Activated CD8-positive, alpha-beta T cell treated with anti-CD3 and anti-CD28 coated beads for 36 hours (primary cell): ENCODE measurements at places on chromosomes 2 and 18. TPM values are rescaled to one million over a fixed set of nuclear protein-coding genes. Genes with fewer than 3 reads are reported as not detected.

The CAPN14 gene
- 0.69 TPM for total RNA-seq

The ABCG8 gene
- not detected for total RNA-seq

The TEX261 gene
- total RNA-seq = 39.9 TPM

The TGFA gene
- total RNA-seq = 0.25 TPM

DNA sequence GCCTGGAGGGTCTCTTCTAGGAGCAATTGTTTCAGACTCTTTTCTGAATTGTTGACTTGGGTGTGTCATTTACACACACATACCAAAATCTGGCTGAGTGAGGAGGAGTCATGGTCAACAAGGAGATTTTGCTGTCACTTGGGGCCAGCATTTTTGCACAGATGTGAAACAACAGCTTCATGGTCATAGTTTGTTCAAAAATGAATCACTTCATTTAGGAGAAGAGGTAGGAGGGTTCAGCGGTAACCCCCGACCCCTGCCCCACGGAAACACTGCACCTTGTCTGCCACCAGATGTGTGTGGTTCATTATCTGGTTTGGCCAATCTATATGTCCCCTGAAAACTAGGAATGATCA lies 42.2 kb downstream of the LBH start:
- peak overlapping the region; percentile 89 for H3K27ac ChIP-seq
- peak overlapping the region; percentile 28 for H3K4me3 ChIP-seq
- H3K4me1 ChIP-seq = peaks cover 73% of the 10 kb centered on the region
- H3K27me3 ChIP-seq = no peaks in the 10 kb centered on the region

- H3K4me1 ChIP-seq = peaks cover 26% of the 10 kb centered on the region
- H3K36me3 ChIP-seq = no peaks in the 10 kb centered on the region
- H3K27ac ChIP-seq = peak overlapping the region; percentile 20
- no peak for DNase-seq
These were observed 31.5 kb upstream of the TMBIM1 start for GRCh38 chr2:218323526-218324472.

DNA sequence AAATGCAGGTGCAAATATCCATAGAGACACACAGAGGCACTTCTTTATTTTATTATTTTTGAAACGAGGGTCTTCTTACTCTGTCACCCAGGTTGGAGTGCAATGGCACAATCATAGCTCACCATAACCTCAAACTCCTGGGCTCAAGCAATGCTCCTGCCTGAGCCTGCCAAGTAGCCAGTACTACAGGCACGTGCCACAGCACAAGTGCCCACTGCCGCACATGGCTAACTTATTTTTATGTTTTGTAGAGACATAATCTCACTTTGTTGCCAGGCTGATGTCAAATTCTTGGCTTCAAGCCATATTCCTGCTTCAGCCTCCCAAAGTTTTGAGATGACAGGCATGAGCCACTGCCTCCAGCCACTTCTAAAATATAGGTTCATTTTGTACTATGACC lies 537.6 kb downstream of the THSD7B start:
- no peak overlapping the region for H3K27ac ChIP-seq
- no peaks in the 10 kb centered on the region for H3K36me3 ChIP-seq
- H3K4me3 ChIP-seq = no peak overlapping the region
- no peak for DNase-seq
- H3K27me3 ChIP-seq = no peaks in the 10 kb centered on the region
- H3K4me1 ChIP-seq = no peaks in the 10 kb centered on the region

DNA sequence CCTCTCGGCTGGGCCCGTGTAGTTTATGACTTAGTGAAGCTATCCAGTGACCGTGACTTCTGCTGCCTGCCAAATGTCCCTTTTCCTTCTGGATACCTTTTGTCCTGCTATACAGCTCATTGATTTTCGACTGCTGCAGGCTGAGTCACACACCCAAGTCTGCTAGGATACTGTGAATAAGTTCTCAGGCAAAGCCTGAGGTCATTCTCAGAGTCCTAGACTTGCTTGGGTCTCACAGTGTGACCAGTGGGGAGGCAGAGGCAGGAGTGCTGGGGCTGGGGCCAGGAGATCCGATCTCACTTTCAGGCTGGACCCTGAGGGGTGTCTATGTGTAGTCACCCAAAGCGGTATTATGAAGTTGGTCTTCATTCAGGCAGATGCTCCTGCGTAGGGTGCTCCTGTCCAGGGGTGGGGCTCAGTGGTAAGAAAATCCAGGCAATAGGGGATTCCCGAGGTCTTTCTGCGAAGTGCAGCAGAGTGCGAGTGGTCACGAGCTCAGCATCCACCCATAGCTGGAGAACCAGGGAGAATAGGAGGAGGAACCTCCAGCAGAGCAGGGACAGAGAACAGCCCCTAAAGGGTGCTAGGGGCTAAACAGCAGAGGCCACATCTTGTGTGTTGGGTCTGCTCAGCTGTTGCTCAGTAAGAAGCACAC lies 268.6 kb upstream of the NCKAP5 start:
- no peak overlapping the region for H3K27ac ChIP-seq
- H3K4me1 ChIP-seq = no peaks in the 10 kb centered on the region
- no peaks in the 10 kb centered on the region for H3K27me3 ChIP-seq

- no peaks in the 10 kb centered on the region for H3K4me1 ChIP-seq
- no peaks in the 10 kb centered on the region for H3K36me3 ChIP-seq
- no peaks in the 10 kb centered on the region for H3K27me3 ChIP-seq
- DNase-seq = no peak
- H3K4me3 ChIP-seq = no peak overlapping the region
- H3K27ac ChIP-seq = no peak overlapping the region
These were observed 616.1 kb upstream of the PKDCC start for GRCh38 chr2:41431756-41432155.

DNA sequence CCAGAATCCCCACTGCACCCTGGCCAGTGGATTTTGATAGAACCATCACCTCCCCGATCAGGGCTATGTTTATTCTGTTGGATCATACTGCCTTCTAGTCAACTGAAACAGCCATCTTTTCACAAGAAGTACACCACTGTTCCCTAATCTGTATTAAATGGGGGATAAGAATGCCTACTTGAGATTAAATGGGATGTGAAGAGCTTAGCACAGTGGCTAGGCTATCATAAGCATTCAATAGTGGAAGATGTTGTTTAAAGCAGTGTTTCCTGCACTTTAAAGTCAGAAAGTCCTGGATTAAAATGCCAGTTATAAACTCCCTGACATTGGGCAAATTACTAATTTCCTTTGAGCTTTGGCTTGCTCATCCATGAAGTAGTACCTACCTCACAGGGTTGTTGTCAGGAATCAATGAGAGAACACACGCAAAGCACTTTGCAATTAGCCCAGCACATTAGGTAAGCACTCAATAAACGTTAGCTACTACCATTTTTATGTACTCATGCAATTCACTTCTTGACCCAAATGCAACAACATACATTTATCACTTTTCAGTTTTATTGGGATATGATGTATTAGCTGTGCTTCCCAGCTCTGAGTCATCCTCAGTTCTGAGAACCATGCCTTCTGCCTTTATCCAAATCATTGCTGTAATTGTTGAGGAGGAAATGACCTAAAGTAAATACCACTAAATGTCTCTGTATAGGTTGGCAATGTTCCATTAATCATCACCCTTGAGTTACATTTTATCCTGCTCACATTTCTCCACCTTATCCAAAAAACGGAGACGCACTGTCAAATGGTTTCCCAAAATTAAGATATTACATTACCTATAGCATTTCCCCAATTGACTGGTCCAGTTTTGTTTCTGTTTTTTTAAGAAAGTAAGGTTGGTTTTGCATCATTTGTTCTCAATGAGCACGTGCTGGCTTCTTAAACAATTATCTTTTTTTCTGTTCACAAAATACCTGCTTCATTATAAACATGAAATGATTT lies 2.1 kb downstream of the TMEM247 start:
- no peak overlapping the region for H3K4me3 ChIP-seq
- no peaks in the 10 kb centered on the region for H3K36me3 ChIP-seq
- DNase-seq = no peak

DNA sequence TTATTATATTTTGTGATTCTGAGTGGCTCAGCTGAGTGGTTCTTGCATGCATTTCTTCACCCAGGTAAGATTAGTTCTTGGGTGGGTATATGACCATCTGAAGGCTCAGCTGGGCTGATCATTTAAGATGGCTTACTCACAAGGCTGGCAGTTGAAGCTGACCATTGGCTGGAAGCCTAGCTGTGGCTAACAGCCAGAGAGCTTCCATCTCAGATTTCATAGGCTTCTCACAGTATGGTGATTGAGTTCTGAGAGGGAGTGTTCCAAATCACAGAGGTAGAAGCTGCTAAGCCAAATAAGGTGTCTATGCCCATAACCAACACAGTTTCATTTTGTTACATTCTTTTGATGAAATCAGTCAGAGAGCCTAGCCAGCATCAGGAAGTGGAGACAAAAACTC lies 117.4 kb upstream of the RPRM start:
- DNase-seq = no peak
- no peaks in the 10 kb centered on the region for H3K27me3 ChIP-seq
- H3K4me3 ChIP-seq = no peak overlapping the region
- H3K4me1 ChIP-seq = no peaks in the 10 kb centered on the region
- no peaks in the 10 kb centered on the region for H3K36me3 ChIP-seq

DNA sequence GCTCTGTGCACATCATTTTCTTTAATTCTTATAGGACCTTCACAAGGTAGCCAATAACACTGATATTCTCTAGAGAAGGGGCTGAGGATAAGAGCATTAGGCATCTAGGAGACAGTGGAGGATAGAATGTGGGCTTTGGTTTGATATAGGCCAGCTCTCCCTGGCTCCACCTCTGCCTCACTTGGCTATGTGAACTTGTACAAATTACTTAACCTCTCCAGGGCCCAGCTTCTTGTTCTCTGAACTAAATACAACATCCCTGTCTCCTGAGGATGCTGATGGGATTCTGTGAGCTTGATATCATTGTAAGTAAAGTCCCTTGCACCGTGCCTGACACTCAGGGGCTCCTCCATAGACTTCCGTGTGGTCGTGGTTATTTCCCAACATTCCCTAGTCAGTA lies 87.3 kb downstream of the ACOXL start:
- peaks cover 14% of the 10 kb centered on the region for H3K4me1 ChIP-seq
- no peak overlapping the region for H3K4me3 ChIP-seq
- no peak overlapping the region for H3K27ac ChIP-seq
- H3K27me3 ChIP-seq = peaks cover 14% of the 10 kb centered on the region
- no peak for DNase-seq
- H3K36me3 ChIP-seq = peaks cover 2% of the 10 kb centered on the region

DNA sequence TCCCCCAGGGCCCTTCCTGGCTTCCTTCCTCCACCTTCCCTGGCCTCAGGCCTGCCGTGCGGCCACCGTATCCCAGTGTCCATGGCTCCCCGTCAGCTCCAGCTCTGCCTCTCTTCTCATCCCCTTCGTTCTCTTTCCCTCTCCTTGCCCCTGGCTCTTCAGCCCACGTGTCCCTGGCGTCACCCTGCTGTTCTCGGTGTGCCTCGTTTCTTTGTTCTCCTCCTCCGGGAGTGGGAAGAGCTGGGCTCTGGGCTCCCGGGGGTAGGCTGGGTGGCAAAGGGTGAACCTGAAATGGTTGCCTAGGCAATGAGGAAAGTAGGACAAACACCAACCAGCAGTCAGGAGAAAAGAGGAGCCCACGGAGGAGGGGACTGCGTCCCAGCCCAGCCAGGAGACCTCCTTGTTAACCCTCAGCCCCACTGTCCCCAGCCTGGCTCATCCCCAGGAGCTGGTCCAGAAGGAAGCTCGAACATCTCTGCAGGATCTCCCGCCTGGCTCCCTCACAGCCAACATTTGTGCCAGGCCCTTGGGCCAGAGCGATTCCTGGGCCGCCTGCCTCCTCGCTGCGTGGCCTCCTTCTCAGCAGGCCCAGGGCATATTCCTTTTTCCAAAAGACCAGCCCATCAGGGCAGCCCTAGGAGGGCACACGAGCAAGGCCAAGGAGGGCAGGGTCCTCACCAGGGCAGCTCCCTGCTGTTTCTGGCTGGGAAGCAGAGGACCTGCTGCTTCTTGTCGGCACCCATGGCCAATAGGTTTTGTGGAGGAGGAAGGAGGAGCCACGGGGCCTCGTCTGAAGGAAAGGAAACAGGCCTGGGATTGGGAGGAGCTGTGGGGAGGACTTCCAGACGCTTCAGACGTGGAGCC lies 30.9 kb upstream of the DNMT3A start:
- no peaks in the 10 kb centered on the region for H3K36me3 ChIP-seq
- no peaks in the 10 kb centered on the region for H3K27me3 ChIP-seq
- no peak overlapping the region for H3K27ac ChIP-seq
- peaks cover 18% of the 10 kb centered on the region for H3K4me1 ChIP-seq
- DNase-seq = no peak

DNA sequence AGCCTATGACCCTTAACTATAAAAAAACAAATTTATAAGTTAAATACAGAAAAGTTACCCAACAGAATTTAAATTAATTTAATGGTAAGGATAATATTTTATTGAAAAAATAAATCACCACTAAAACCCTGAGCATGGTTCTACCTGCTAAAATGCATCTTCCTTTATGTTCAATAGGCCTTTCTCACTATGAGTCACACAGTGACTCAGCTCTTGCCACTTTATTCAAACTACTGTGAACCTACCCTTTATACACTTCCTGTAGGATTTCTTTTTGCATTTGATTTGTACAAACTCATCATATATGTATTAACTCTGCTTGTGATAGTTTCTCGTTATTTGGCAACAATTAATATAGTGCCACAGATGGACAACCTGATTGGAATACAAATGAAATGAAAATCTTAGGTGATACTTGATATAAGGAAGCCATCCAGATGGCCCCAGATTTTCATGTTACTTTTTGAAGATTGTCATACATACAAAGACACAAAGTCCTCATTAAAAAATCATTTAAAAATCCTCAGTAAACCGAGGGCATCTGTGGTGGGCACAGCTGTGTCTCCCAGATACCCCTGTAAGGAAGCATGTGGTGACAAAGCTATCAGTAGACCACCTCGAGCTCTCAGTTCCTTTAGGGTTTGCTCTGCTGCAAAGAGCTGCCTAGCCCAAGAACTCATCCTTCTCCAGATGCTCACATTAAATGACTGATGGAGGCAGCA lies 55.2 kb upstream of the COBLL1 start:
- H3K27ac ChIP-seq = no peak overlapping the region
- no peaks in the 10 kb centered on the region for H3K36me3 ChIP-seq
- H3K27me3 ChIP-seq = no peaks in the 10 kb centered on the region
- H3K4me1 ChIP-seq = peaks cover 6% of the 10 kb centered on the region
- DNase-seq = peak; percentile 31

DNA sequence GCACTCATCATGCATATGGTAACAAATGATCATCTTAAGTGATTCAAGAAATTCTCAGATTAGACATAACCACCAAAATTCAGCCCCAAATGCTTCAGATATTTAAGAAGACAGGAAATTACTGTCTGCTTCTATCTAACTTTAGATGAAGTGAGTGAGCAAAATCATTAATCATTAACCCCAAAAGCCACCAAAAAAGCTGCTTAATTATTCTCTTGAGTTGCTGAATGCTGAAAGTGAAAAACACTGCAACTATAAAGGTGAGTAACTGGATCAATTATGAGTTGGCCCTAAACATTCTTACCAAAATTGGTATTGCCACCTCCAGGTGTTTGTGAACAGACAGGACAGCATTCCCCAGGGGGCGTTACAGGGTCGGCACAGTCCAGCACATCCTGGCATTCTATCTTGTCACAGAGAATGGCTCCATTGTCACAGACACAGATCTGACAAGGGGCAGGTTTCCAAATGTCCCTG lies 69.6 kb downstream of the COL5A2 start:
- no peaks in the 10 kb centered on the region for H3K27me3 ChIP-seq
- H3K4me1 ChIP-seq = peaks cover 6% of the 10 kb centered on the region
- H3K4me3 ChIP-seq = no peak overlapping the region
- no peak for DNase-seq
- H3K36me3 ChIP-seq = no peaks in the 10 kb centered on the region

- H3K27ac ChIP-seq = no peak overlapping the region
- peaks cover 7% of the 10 kb centered on the region for H3K27me3 ChIP-seq
- no peak overlapping the region for H3K4me3 ChIP-seq
- H3K36me3 ChIP-seq = no peaks in the 10 kb centered on the region
These were observed 43.8 kb upstream of the SLC14A1 start for GRCh38 chr18:45680066-45680690.
